Right ventricle myocardium inferior (tissue), 1 donor: ENCODE measurements at places on chromosomes 2 and 18.

DNA sequence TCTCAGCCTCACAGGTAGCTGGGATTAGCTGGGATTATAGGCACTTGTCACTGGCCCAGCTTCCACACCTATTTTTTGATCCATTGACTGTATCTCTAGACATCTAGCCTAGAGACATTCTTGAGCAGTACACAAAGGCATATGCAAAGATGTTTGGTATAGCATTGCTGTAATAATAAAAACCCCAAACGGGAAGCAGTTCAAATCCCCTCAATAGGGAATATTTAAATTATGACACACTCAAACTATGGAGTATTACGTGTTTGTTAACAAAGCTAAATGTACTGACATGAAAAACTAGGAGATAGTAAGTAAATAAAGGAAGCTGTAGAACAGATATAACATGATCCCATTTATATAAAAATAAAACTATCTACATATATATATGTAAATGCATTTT lies 27.7 kb downstream of the DOK1 start:
- DNase-seq, result no peak

DNA sequence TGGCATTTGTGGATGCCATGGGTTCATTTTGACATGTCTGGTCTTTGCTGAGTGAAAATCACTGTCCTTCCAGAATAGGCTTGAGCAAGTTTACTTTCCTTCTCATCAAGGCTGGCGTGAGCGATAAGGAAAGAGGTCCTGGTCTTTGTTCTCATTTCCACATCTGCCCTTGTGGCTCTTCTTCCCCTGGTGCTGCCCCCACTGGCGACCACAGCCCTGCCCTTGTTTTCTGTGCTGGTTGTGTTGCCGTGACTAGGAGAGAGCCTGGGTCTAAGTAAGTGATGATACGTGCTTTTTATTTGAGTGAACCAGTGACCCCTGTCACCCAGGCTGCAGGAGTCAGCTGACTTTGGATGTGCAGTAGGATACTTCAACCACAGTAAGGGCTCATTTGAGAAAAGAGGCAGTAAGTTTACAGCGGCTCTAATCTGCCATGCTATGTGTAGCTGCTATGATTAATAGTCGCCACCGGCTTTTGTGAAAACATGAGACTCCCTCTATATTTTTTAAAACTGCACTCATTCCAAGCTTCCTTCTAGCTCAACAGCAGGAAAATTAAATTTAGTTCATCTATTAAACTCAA lies 441.7 kb downstream of the RNF144A start:
- no peak for DNase-seq

DNA sequence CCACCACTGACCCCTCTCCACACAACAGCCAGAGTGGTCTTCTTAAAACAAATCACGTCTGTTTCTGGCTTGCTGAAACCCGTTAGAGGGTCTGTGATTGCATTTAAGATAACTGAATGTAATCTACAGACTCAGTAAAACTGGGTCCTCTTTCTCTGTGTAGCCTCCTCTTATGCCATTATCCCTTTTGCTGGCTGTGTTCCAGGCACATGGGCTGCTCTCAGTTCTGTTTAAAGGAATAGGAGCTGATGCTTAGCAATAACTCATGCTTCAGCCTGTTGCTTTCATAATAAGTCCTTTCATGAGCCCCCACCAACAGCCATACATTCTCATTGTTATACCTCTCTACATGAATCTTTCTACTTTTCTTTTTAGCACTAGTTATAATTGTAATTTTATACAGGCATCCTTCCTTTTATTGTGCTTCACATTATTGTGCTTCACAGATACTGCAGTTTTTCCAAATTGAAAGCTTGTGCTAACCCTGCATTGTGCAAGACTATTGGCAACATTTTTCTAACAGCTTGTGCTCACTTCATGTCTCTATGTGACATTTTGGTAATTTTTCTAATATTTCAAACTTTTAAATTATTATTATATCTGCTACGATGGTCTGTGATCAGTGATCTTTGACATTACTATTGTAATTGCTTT lies 782.6 kb downstream of the MBD2 start:
- DNase-seq, result no peak

DNA sequence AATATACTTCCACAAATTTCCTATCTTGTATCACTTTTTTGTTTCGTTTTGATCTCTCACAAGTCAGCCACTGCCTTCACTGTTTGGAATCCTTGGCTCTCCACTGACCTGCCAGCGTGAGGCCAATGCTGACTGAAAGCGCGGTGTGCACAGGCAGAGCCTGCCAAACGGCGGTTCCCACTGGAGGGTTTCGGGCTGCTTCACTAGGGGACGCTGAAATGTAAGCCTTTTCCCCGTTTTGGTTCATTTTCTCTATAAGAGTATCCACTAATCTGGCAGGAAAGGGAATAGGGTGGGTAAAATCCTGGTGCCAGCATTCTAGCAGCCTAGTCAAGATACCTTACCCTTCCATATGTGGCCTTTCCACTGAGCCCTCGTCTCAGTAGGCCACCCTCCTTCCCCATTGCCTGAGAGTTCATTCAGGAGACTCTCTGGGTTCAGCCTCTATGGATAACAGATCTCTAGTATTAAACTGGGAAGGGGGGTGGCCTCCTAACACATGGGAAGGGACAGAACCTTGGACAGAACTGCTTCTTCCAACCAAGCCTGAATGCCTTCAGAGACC lies 91.5 kb downstream of the DYM start:
- DNase-seq, result no peak

- no peak for DNase-seq
These were observed 5.3 kb upstream of the PLCL1 start for GRCh38 chr2:197799068-197799467.

- no peak for DNase-seq
These were observed 1550.2 kb downstream of the LRP1B start for GRCh38 chr2:140580532-140581151.

GRCh38 chr2:169137924-169138323 lies 68.6 kb downstream of the DHRS9 start:
- no peak for DNase-seq

- DNase-seq, result no peak
These were observed 35.2 kb downstream of the SETBP1 start for GRCh38 chr18:44715842-44716241.

DNA sequence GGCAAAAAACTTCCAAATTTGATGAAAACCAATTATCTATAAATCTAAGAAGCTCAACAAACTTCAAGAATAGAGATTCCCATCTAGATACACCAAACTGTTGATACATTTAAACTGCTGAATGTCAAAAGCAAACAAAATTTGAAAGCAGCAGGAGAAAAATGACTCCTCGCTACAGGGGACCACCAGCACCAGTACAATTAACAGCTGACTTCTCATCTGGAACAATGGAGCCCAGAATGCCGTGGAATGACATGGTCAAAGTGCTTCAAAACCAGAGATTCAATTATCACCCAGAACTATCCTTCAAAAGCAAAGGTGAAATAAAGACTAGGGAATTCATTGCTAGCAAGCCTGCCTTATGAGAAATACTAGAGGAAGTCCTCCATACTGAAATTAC lies 11.6 kb downstream of the SRSF7 start:
- no peak for DNase-seq

DNA sequence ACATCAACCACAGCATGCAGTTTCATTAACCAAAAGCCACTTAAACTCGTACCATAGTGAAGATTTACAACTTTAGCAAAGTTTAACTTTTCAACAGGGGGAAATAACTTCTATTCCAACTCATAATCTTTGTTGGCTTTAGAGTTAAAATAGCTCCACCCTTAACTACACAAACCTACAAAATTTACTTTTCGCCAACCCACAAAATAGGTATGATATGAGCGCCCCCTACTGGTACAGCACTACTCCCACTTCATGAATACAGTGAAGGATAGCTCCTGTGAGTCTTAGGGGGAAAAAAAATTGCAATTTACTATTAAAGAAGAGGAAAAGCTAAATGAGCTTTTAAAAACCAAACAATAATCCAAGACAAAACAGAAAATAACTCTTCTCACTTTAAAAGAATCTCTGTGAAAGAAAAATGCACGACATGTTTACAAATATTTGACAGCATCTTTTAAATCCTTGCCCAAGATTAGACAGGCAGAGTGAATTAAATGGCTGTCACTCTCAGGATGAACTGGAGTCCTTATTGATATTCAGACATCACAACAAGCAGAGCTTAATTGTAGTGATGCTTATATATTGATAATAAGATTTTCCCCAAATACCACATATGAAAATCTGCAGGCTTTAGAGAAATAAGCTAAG lies 32.2 kb downstream of the TMEFF2 start:
- DNase-seq, result no peak

GRCh38 chr2:156343096-156343939 lies 10.8 kb upstream of the NR4A2 start:
- DNase-seq, result no peak

DNA sequence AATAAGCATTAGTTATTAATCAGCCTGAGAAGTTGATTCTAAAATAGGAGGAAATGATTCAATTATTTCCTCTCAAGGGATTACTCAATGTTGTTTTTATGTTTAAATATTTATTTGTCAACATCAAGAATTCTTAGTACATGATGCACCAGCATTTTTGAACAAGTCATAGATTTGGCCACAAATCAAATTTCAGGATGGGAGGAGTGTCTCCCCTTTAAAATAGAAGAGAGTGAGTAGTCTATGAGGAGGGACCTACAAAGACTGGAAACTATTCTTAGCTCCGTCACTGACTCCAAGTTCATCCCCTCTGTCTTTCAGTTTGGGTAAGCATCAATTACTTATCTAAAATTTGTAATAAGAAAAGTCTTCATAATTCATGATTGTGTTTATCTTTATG lies 18.6 kb upstream of the IL18R1 start:
- DNase-seq, result no peak

DNA sequence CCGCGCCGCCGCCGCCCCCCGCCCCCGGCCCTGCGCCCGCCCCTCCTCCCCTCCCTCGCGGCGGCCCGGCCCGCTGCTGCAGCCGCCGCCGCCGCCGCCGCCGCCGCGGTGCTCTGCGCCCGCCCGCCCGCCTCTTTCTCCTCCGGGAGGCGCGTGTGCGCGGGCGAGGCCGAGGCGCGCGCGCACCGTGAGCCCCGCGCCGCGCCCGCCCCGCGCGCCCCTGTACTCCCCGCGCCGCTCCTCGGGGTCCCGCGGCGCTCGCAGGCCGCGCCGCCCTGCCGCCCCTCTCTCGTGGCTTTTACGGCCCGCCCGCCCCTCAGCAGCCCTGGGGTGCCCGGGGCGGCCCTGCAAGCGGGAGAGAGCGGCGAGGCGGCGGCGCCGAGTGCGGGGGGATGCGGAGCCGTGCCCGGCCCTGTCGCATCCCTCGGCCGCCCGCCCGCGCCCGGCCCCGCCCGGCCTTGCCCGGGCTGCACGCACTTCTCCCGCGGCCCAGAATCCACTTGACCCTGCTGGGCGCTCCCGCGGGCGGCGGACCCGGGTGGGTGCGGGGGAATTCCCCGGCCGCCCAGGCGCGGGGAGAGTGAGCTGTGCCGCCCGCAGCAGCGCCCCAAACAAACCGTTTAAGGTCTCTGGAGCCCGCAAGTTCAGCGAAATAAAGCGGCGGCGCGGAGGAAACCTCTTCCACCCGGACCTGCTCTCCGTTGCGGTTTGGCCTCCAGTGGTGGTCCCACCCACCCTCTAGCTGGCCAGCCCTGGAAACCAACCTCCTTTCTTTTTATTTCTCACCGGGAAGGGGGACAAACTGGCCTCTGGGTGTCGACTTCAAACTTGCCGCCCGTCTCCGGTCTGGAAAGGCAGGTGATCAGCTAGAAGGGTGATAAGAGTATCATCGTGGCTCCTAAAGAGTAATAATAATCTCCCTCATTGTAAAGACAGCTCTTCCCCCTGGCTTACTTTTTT lies 37.4 kb downstream of the AFF3 start:
- no peak for DNase-seq

GRCh38 chr2:33122726-33123125 lies 176.0 kb downstream of the LTBP1 start:
- no peak for DNase-seq

- DNase-seq, result no peak
These were observed 678 bp upstream of the SLC16A14 start for GRCh38 chr2:230069402-230069801.

- peak; percentile 2 for DNase-seq
These were observed 2.3 kb upstream of the MAL start for GRCh38 chr2:95023222-95023597.

GRCh38 chr2:222728621-222729020 lies 57.2 kb downstream of the MOGAT1 start:
- DNase-seq, result no peak

DNA sequence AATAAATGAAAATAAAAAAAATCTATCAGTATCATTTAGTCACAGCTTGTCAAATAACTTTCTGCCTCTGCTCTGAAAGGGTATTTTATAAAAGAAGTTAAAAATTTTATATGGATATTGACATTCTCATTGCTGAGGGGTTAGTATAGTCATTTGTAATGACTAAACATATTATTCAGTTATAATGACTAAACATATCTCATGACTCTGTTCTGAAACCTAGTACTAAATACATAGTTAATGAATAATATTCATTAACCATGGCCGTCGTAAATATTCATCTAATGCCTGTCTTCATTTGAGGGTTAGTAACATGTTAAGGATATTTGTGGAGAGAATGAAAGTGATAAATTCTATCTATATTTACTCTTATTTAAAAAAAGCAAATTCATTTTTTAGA lies 69.1 kb upstream of the MAP4K3 start:
- no peak for DNase-seq

DNA sequence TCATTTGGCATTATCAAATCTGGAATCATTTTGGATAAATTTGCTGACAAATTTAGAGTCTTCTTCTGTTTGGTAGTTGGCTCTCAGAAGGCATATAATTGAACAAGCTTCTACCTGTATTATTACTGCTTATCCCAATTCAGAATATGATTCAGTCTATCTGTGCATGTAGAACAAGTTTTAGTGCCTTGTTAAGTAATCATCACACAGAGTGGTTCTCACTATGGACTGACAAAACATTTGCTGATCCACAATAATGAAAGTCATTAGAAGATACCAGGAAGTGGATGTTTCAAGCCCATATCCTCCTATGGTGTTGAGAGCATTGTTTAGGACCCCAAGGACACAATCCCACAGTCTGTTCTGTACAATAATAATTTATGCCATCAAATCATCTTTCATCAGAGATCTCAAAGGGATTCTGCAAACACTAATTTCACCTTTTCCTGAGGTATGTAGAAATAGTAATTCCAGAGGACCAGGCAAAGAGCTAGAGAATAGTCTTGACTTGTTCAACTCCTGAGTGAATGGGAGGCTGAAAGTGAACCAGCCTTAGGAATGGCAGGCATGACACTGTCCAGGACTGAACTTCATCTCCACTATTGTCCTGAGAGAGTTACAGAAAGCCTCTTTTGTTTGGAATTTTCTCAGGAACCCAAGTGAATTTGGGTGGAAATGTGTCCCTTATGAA lies 29.6 kb upstream of the DSC1 start:
- no peak for DNase-seq

GRCh38 chr2:7007846-7008741 lies 90.9 kb downstream of the RNF144A start:
- peak; percentile 96 for DNase-seq

GRCh38 chr2:237116431-237116830 lies 30.7 kb downstream of the COPS8 start:
- DNase-seq, result no peak
